ENCODE measurements at places on chromosomes 16 and 17. TPM values are rescaled to one million over a fixed set of nuclear protein-coding genes. Genes with fewer than 3 reads are reported as not detected.
A peak's percentile ranks its signal among the peaks of the same experiment; 100 is the strongest.

DNA sequence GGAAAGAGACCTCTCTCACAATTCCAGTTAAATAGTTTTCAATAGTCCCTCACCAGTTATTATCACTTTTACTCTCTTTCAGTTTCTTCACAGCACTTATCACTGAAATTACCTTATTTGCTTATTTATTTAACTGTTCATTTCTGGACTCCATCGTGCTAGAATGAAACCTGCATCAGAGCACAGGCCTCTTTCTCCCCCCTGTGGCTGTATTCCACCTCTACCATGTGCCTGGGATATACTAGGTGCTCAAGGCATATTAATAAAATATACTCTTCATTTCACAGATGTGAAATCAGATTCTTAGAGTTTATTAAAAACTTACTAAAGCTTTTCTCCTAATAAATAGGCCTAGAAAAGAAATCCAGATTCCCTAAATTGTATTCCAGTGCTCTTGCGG is 308.9 kb upstream of the MON1B start:
- DNase-seq, result no peak

Gene TBC1D3I
- total RNA-seq, result not detected

- DNase-seq, result no peak
These were observed 617 bp downstream of the COASY start for GRCh38 chr17:42562388-42563142.

GRCh38 chr17:27624539-27624938 is 6.4 kb upstream of the LGALS9 start:
- DNase-seq, result no peak

Gene OR1F1
- not detected for total RNA-seq

DNA sequence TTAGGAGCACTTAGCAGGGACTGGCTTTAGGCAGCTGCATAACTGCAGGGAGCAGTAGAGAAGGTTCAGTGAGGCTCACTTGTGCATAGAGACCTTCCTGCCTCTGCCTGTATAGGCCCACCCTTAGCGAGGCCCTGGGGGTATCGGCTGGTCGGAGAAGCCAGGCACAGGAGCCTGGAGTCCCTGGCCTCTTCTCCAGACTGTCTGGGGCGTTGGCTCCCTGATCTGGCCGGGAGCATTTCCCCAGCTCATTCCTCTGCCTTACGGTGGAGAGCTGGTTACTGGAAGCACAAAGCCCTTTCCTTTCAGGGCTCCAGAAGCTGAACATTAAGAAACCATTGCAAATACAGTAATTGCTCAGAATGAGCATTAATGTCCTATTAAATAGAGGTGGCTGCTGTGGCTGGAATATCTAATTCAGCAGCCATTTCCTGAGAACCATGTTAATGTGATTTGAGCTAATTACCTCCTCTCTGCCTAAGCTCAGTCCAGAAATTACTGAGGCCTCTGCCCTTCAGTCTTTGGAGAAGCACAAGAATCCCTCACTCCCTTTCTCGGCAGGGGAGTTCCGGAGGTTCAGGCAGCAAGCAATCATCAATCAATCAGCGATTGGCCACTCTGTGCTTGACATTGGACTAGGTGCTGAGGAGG is 18.8 kb upstream of the TMEM220 start:
- no peak for DNase-seq

Gene CCL2
- 24.3 TPM for total RNA-seq

GRCh38 chr17:51630101-51630671 is 369.8 kb downstream of the UTP18 start:
- DNase-seq, result no peak

- DNase-seq, result no peak
These were observed 3.5 kb downstream of the MARVELD3 start for GRCh38 chr16:71629278-71630016.

DNA sequence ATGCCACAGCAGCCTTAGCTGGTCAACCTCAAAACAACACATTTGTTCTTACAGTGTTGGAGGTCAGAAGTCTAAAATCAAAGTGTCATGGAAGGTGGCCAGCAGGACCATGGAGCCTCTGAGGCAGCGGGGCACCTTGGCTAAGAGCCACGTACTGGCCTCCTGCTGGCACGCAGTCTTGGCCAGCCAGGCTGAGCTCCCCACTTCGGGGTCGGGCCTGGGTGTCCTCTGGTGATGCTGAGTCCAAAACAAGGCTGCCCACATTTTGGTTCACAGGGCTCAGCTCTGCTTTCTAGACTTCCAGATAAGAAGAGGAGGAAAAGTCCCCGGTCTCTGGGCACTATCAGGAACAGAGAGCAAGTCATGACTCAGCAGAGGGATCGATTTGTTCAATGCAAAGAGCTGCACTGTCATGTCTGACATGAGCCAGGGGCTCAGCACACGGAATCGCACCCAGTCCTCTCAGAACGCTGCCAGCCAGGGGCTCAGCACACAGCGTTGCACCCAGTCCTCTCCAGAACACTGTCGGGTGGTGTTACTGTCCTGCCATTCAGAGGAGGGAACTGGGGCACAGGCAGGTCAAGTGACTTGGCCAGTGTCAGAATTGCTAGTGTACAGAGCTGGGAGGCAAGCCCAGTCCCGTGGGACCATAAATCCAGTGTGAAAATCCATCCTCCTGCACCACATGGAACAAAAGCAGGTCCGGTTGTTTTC is 2.5 kb downstream of the LGALS9 start:
- DNase-seq, result no peak

Gene TPSG1
- not detected for total RNA-seq

DNA sequence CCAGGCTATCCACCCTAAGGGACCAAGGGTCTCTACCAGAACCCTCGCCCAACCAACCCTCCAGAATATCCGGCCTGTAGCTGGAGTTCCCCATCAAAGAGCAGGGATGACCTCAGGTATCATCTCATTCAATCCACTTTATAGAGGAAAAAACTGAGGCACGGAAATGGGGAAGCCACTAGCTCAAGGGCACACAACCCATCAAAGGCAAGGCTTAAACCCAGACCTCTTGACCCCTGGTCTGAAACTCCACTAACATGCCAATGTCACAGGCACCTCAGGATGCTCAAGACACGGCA is 1.6 kb downstream of the TBC1D10B start:
- DNase-seq, result no peak

- no peak for DNase-seq
These were observed 80.8 kb upstream of the DYNLRB2 start for GRCh38 chr16:80459966-80460365.

DNA sequence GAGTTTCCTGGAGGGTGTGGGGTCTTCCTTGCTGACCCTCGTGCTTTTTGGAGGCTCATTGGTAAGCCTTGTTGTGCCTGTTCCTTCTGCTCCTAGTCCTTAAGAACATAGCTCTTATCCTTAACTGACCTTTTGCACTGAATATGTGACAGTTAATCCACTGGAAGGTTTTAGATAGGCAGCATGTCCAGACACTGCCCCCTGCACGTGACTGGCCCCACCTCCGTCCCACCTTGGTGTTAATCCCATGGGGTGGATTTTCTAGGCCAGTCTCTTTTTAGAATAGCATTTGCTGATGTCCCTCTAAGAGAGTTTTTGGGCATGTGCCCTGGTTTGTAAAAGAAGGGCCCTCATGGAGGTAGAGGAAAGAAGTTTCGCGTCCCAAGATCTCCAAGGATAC is 58.3 kb downstream of the RBFOX1 start:
- DNase-seq, result no peak

DNA sequence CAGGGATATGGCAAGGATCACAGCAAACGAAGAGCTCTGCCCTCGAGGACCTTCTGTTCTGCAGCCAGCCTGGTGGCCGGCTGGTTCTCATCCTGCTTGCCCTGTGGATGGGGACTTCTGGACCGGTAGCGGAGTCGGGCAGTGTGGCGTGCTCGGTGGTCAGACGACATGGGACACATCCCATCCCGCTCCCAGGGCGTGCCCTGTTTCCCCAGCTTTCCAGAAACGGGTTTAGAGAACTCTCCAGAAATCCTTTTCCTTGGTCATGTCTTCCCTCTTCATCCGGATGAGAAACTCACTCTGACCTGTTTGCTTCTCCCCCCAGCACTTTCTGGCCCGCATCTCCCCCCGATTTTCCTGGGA is 115.8 kb downstream of the OR1D5 start:
- DNase-seq, result no peak

GRCh38 chr16:83458612-83459011 is 349.2 kb upstream of the HSBP1 start:
- no peak for DNase-seq

DNA sequence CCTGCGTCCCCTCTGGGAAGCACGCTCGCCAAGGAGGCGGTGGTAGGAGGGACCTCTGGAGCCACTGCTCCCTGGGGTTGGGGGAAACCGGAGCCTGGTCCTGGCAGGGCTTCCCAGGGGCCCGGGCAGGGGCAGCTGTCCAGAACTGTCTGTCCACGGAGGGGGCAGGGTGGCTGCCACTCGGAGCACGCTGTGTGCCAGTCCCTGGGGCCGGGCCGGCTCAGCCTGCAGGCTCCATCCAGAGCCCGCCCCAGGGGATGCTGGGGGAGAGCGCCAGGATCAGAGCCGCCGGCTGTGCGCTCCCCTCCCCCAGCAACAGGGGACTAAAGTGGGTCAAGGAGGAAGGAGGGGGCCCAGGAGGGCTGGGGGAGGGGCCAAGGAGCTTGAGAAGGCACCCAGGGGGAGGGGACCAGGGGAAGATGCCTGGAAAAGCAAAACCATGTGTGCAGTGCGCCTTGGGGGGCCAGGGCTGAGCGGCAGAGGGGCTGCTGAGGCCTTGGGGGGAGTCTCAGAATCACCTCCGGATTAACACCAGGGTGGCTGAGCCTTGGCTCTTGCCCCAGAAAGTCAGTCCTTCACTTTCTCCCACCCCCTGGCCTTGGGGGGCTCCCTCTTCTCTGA is 21.3 kb downstream of the ZNF423 start:
- DNase-seq, result peak; percentile 75

Gene C17orf67
- total RNA-seq, result 1.1 TPM

DNA sequence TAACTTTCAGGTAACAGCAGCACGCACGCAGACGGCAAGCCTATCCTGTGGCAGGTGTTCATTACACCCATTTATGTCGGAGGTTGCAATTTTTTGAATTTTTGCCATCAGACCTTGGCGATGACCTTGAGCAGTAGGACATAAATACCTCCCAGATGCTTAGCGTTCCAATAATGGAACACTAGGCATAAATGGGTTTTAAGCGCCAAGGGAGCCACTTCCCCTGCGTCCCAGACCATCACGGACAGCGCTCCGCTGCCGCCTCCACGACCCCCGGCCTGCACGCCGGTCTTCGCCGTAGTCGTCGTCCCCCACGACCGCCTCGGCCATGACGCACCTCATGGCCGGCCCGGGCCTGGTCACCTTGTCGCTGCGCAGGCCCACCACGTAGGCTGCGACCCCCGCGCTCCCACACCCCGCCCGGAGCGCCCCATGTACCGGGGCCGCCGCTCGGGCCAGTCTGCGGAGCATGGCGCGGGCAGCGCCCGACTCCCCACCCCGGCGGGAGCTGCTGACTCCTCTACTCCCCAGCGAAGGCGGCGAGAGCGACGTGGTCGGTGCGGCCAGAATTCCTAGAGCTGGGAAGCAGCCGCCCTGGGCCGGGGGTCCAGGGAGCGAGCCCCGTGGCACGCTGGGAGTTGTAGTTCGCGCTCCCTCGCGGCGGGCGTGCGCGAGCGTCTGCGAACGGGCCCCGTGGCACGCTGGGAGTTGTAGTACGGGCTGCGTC is 22.7 kb downstream of the TMEM235 start:
- DNase-seq, result peak; percentile 88

DNA sequence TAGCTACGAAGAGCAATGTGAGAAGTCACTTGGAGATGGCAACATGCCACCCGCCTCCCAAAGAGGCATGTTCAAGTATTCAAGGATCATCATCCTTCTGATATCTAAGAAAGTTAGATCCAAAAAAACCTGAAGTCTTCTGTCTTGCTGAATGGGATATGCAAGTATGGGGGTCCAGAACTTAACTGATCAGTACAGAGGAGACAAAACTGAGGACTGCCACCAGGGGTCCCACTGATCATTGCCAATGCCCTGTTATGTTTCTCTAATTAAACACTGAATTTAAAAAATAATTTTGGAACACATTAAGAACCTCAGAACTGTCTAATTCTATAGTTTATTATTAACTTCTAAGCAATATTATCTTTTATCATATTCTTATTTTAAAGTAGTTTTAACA is 99.7 kb downstream of the CDH8 start:
- no peak for DNase-seq

GRCh38 chr17:50100921-50101345 is 5.8 kb downstream of the PDK2 start:
- DNase-seq, result no peak

DNA sequence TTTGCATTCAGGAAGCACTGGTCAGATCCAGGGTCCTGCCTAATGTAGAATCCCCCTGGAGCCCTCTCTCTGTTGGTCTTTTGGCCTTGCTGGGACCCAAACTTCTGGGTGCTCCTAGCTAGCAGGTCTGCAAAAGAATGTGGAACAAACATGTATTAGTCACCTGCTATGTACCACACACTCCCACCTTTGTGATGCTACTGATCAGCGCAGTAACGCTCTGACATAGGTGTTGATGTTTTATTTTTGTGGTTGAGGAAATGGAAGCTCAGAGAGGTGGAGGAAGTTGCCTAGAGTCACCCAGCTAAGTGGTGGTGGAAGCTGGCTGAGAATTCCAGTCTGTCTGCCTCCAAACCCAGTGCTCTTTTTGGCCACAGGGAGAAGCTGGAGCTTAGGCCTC is 35.8 kb upstream of the LGALS9 start:
- no peak for DNase-seq

DNA sequence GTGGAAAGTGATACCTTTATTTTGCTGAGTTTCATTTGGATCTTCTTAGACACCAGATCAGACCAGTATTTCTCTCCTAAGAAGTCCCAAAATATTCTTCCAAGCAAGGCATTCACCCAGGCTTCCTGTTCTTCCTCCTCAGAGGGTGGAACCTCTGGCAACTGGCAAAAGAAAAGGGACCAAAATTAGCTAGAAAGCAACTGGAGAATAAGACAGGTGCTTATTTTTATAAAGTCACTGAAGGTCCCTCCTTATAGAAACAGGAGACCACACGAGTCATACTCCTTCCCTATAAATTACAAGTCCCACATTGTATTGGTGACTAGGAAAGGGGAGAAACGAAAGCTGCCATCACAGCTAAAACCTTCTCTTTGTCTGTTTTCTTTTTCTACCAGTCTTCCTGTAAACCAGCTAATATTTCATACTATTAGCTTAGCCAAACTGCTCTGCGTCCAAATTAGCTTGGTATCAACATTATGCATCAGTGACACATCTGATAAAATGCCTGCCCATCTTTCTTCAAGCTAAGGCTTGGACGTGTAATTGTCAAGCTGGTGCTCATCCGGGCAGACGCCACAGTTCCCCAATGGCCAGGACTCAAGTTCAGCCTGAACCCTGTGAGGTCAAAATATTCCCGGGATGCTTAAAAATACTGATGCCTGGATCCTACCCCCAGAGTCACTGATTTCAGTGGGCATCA is 47.5 kb upstream of the ERN1 start:
- no peak for DNase-seq

DNA sequence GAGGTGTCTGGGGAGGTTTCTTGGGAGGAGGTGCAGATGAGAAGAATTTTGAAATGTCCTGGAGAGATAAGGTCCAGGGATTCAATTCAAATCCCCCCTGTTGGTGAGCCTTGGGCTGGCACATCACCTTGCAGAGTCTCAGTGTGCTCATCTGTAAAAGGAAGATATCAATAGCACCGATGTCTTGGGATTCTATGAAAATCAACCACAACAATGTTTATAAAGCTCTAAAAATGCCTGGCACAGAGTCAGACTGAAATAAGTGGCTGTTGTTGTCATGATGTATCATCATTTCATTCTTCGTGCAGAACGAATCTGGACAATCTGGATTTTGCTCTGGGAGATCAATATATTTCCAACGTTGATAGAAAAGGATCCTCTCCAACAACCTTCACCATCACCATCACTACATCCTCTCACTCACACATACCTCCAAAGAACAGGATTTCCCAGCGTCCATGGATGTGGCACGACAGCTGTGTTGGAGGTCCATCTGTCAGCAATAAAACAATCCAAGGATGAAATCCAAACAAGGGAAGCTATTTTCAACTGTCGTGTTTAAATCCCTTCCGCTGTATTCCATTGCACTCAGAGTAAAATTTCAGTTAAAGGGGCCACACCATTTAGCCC is 393.7 kb upstream of the DYNLRB2 start:
- no peak for DNase-seq
